ENCODE measurements at places on chromosomes 6 and 20.

- DNase-seq: no peak
These were observed 110.9 kb downstream of the ARMC2 start for GRCh38 chr6:108958900-108959770.

GRCh38 chr6:106894978-106895702, 79.4 kb downstream of the CD24 start:
- DNase-seq: no peak

GRCh38 chr6:147873816-147874215, 365.3 kb downstream of the SAMD5 start:
- no peak for DNase-seq

DNA sequence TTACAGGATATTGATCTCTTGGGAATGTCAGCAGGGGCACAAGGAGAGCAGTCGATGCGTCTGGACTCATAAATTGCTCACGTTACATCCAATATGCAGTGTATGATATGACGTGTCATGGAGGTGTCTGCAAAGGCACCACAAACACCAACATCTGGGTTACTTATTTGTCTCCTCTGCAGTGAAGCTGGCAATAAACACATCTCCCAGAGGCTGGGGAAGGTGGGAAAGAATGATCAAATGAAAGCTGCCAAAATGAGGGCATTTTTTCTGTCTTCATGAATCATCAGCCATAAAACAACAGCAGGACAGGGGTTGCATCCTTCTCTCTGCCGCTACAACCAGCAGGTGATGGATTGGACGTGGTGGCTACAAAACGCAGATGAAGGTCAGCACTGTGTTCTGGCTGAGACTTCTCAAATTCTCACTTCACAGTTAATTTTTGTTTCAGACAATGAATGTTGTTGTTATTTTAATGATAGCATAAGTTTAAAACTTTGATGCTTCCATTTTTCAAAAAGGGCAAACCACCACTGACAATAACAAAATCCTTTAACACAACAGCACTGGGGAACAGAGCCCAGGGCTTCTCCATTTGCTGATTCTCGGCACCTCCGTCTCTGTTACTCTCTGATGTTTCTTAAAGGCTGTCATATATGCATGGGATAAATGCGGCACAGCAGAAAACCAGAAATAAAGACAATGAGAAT, 47.5 kb downstream of the ERMARD start:
- no peak for DNase-seq

- no peak for DNase-seq
These were observed 48.4 kb downstream of the CEP43 start for GRCh38 chr6:167047554-167047953.

DNA sequence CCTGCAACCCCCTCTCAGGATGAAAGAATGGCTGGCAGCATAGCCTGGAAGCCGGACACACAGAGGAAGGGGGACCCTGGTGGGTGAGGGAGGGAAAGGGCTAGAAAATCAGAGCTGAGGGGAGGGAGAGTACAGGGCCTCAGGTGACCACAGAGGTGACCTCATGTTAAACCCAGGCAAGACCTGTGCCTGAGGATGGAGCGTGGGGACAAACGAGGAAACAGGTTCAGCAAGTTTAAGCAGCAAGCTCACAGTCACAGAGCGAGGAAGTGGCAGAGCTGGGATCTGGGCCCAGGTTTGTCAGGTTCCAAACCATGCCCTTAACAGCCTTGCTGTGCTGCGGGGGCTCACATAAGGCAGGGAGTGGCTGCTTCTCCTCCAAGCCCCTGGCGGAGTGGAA, 4.0 kb upstream of the BPI start:
- no peak for DNase-seq

- no peak for DNase-seq
These were observed 103.6 kb upstream of the SGK1 start for GRCh38 chr6:134421501-134421900.

- no peak for DNase-seq
These were observed 7.6 kb upstream of the LKAAEAR1 start for GRCh38 chr20:64091770-64092169.

Data from stimulated activated CD4-positive, alpha-beta T cell treated with anti-CD3 and anti-CD28 coated beads, Interleukin-1b, Interleukin-23, amount 100 ng/mL, for 1 hour (primary cell).